ENCODE measurements at places on chromosomes 5 and 9. TPM values are rescaled to one million over a fixed set of nuclear protein-coding genes. Genes with fewer than 3 reads are reported as not detected.

KIF4B gene
- under 0.01 TPM for total RNA-seq

PRRX2 gene
- total RNA-seq, result not detected

THG1L gene
- 18.3 TPM for total RNA-seq

ASPN gene
- not detected for total RNA-seq

GABRB2 gene
- total RNA-seq, result 0.39 TPM

PCDHA12 gene
- 0.11 TPM for total RNA-seq

FOXD4L4 gene
- total RNA-seq, result 0.43 TPM

SLC34A3 gene
- total RNA-seq, result 0.11 TPM

TNFSF8 gene
- total RNA-seq, result not detected

PCDHGB4 gene
- 12.0 TPM for total RNA-seq

Measured in placental epithelial cell (primary cell).